Aorta (tissue), 5 donors: ENCODE measurements at places on chromosomes 3 and 15. TPM values are rescaled to one million over a fixed set of nuclear protein-coding genes. Genes with fewer than 3 reads are reported as not detected.

DNA sequence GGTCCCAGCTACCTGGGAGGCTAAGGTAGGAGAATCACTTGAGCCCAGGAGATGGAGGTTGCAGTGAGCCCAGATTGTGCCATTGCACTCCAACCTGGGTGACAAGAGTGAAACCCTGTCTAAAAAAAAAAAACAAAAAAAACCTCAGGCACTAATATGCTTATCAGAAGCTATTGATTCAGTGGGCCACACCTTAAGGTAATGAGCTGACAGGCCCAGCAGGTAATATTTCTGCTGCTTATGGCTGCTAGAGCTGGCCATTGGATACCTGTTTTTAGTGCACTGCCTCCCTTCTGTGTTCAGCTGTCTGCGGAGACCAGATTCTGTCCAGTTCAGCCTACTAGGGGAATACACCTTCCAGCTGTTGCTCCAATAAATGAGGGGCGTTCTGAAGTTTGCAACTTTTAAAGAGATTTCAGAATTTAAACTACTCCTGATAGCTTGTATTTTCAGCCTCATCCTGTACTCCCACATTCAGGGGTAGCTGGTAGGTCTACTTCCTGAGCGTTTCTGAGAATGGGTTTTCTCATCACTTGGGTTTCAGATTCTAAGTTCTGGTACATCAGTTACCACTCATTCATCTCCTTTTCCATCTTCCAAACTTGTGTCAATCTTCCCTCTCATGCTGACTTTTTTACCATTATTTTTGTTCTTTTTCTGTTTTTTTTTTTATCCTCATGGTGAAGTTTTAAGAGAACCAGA is 69.0 kb downstream of the ATP11B start:
- H3K27me3 ChIP-seq: no peaks in the 10 kb centered on the region
- no peaks in the 10 kb centered on the region for H3K4me1 ChIP-seq
- H3K4me3 ChIP-seq: no peak overlapping the region
- DNase-seq: no peak
- H3K36me3 ChIP-seq: peaks cover 3% of the 10 kb centered on the region

- DNase-seq: no peak
- no peaks in the 10 kb centered on the region for H3K36me3 ChIP-seq
These were observed 445.3 kb downstream of the NAALADL2 start for GRCh38 chr3:175304404-175304803.

Gene NOX5
- total RNA-seq: 0.19 TPM

Gene IGSF10
- total RNA-seq: 2.2 TPM

DNA sequence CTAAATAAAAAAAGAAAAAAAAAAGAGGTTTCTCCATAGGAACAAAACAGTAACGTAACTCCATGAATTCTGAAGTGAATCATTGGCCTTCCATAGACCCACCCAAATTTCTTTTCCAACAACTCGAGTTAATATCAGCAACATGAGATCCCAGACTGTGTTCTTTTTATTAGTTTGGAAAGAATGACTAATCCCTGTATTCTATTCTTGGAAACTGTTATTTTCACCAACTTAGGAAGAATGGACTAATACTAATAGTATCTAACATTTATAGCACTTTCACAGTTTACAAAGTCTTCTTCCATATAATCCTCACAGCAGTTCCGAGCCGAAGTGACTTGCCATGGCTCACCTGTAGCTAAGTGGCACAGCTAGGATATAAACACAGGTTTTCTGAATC is 72.7 kb upstream of the SLC4A7 start:
- peaks cover 11% of the 10 kb centered on the region for H3K4me1 ChIP-seq
- no peaks in the 10 kb centered on the region for H3K36me3 ChIP-seq

DNA sequence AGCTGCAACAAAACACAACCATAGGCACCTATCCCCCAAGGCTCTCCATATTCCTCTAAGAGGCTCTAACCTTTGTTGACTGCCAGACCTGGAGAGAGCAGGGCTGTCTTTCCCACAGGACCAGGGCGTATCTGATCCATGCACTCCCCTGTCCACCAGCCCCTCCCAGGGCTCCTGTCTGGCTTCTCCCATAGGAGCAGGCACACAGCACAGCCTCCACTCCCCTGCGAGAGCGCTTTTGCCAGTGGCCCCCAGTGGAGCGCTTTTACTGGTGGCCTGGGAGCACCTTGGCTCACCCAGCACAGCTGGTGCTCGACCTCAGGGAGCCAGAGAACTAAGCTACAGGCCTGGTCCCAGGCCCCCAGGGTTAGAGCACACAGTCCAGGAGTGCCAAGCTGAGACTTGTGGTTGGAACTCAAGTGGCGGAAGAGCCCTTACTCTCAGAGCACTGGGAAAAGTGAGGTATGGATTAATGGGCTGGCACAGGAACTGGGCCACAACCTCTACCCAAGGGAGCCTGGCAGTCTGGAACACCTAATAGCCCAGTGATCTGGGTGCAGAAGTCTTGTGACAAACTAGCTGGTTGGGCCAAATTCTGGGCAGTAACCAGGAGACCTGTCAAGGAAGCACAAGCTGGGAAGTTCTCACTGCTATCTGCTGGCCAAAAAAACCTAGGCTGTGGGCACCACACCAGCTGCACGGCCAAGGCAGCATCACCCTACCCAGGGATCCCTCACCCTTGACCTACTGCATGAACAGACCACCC is 79.6 kb downstream of the PPP2R3A start:
- H3K27ac ChIP-seq: no peak overlapping the region
- H3K4me3 ChIP-seq: no peak overlapping the region
- no peak for DNase-seq
- H3K36me3 ChIP-seq: no peaks in the 10 kb centered on the region

DNA sequence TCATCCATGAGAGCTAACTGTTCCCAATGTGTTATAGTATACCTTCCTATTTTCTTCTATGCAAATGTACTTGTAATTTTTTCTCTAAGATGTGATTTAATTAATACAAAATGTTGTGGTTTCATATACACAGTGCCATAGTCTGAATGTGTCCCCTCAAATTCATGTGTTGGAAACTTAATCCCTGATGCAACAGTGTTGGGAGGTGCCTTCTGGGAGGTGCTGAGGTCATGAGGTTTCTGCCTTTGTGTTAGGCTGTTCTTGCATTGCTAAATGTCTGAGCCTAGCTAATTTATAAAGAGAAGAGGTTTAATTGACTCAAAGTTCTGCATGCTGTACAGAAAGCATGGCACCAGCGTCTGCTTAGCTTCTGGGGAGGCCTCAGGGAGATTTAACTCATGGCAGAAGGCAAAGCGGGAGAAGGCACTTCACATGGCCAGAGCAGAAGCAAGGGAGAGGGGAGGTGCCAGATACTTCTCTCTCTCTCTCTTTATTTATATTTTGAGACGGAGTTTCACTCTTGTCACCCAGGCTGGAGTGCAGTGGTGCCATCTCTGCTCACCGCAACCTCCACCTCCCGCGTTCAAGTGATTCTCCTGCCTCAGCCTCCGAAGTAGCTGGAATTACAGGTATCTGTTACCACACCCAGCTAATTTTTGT is 34.7 kb upstream of the BNIP2 start:
- H3K4me1 ChIP-seq: no peaks in the 10 kb centered on the region
- no peak for DNase-seq
- no peak overlapping the region for H3K27ac ChIP-seq

GRCh38 chr15:93307513-93307912 is 218.5 kb upstream of the RGMA start:
- H3K27ac ChIP-seq: no peak overlapping the region
- no peak for DNase-seq
- no peak overlapping the region for H3K4me3 ChIP-seq

Gene ATP13A5
- not detected for total RNA-seq

Gene RTP1
- total RNA-seq: 0.48 TPM

Gene ARGFX
- total RNA-seq: not detected
